ENCODE measurements at places on chromosomes 7 and 10. TPM values are rescaled to one million over a fixed set of nuclear protein-coding genes. Genes with fewer than 3 reads are reported as not detected.

DNA sequence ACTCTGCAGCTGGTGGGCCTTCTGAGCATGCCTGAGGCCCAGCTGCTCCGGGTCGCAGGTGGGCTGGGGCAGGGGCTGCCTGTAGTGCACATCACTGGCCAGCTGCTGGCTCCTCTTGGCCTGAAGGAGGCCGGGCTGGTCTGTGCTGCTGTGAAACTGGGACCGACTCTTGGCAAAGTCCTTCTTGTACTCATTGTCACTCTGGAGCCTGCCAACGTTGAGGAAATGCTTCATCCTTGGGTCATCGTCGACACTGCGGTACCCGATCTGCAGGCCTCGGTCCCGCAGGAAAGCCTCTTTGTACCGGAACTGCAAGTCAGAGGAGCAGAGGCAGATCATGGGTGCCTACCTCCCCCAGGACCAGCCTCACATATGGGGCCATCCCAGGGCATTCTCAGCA is 37.7 kb downstream of the HABP2 start:
- DNase-seq: no peak

Gene SKAP2
- 18.8 TPM for total RNA-seq

GRCh38 chr7:76310102-76310957 is 7.9 kb downstream of the HSPB1 start:
- no peak for DNase-seq

Gene ADCK2
- total RNA-seq: 14.1 TPM

Gene NPSR1
- not detected for total RNA-seq

Gene PTTG1IP2
- not detected for total RNA-seq

GRCh38 chr7:23494009-23494408 is 23.7 kb upstream of the IGF2BP3 start:
- DNase-seq: no peak

DNA sequence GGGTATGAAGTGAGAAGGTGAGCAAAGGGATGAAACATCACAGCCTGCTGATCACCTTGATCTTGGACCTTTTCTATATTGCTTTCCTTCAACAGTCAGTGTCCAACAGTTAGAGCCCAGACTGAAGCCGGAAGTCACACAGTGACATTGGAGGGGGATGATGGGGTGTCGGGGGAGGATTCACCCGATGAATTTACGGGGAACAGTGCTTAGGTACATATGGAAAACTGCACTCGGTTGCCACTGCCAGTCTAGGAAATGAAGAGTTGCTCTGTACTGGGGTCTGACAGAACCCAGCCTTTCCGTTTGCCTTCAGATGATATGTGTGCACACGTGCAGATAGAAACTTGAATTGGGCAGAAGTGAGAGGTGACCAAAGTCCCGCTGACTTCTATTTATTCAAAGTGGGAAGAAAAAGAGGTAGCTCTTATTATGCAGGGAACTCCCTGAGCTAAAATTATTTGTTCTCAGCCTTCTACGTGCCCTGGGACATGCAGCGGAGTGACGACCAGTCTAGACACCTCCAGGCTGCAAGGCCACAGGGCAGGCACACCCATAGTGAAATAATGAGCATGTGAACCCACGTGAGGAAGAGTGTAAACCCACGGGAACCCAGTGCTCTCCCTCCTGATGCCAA is 107.2 kb upstream of the INHBA start:
- no peak for DNase-seq

Gene AKR1B15
- total RNA-seq: not detected

- DNase-seq: no peak
These were observed 19.2 kb downstream of the ERCC6 start for GRCh38 chr10:49519717-49520116.

GRCh38 chr7:145698526-145699262 is 417.9 kb upstream of the CNTNAP2 start:
- DNase-seq: no peak

DNA sequence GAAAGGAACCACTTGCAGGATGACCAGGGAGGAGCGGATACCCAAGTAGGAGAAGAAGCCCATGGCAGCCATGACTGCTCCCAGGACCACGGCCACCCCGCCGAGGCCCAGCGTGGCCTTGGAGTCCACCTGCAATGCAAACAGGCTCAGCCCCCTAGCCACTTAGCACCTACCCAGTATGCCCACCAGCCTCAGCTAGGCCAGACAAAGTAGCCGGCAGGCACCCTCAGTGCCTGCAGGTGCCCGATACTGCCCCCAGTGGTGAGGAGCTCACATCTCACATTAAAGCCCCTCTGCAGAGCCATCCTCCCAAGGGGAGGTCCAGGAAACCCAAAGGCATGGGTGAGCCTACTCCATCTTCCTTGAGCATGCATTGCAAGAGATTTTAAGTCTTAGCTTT is 6.6 kb downstream of the NPC1L1 start:
- DNase-seq: no peak

Gene WDR91
- 15.4 TPM for total RNA-seq

- DNase-seq: no peak
These were observed 34.0 kb downstream of the C7orf25 start for GRCh38 chr7:42877862-42878261.

DNA sequence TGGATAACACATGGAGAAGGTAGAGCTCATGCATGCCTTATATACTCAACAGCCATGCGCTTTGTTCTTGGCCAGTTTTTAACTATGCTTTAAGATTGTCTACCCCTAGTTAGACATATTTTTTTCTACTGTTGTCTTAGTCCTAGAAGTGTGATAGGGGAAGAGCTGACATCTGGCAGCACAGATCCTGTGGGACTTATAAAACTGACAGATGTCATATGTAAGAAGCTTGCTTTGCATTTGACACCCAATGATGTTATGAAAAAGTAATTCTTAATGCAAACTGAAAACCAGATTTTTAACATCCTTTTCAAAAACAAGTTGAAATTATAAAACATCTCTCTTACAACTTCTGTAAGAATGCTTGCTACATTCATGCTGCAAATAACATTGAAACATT is 715.9 kb upstream of the LRRN3 start:
- DNase-seq: no peak

Gene MMD2
- not detected for total RNA-seq

- DNase-seq: peak; percentile 82
These were observed at the start of gene UNC5B for GRCh38 chr10:71212318-71213126. UNC5B (plus strand) TSS chr10:71212570; CDS start chr10:71212986, 416 bp downstream.

GRCh38 chr7:74657692-74658177 is at the start of gene GTF2I:
GTF2I (plus strand) TSS chr7:74657718; CDS start chr7:74689129, 31,411 bp downstream.
- no peak for DNase-seq

Gene IDI2
- not detected for total RNA-seq

DNA sequence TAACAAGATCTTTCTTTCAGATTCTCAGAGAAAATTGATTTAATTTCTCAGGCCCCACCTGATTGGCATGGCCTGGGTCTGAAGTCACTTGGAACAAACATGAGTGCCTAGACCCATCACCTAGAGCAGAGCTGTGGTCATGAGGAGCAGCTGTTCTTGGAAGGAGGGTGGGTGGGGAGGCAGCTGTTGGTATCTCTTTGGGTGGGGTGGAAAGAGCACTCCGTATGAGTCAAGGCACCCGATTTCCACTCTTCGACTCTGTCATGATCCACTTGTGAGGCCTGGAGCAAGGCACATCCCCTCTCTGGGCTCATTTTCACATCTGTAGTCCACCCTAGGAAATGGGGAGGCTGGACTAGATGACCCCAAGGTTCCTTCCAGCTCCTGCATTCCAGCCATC is 156.7 kb downstream of the C10orf105 start:
- no peak for DNase-seq

Gene PRPS1L1
- total RNA-seq: not detected

GRCh38 chr7:672891-673290 is 53.6 kb upstream of the DNAAF5 start:
- no peak for DNase-seq
